ENCODE measurements at places on chromosomes 12 and 14. TPM values are rescaled to one million over a fixed set of nuclear protein-coding genes. Genes with fewer than 3 reads are reported as not detected.

GRCh38 chr12:4483885-4484823, 38.5 kb upstream of the FGF6 start:
- no peaks in the 10 kb centered on the region for H3K27me3 ChIP-seq
- H3K36me3 ChIP-seq: peaks cover 19% of the 10 kb centered on the region
- DNase-seq: no peak
- no peaks in the 10 kb centered on the region for H3K4me1 ChIP-seq

- H3K4me1 ChIP-seq: peaks cover 9% of the 10 kb centered on the region
- H3K4me3 ChIP-seq: no peak overlapping the region
- H3K36me3 ChIP-seq: no peaks in the 10 kb centered on the region
- no peak overlapping the region for H3K27ac ChIP-seq
- no peak for DNase-seq
Observed at GRCh38 chr12:67504026-67504425, 144.5 kb upstream of the DYRK2 start.

GRCh38 chr14:91065266-91065665, 4.8 kb upstream of the RPS6KA5 start:
- no peaks in the 10 kb centered on the region for H3K36me3 ChIP-seq
- no peaks in the 10 kb centered on the region for H3K27me3 ChIP-seq
- H3K4me3 ChIP-seq: no peak overlapping the region
- H3K4me1 ChIP-seq: peaks cover 52% of the 10 kb centered on the region
- H3K27ac ChIP-seq: peak overlapping the region; percentile 71

CMAS gene
- total RNA-seq: 37.0 TPM

DNA sequence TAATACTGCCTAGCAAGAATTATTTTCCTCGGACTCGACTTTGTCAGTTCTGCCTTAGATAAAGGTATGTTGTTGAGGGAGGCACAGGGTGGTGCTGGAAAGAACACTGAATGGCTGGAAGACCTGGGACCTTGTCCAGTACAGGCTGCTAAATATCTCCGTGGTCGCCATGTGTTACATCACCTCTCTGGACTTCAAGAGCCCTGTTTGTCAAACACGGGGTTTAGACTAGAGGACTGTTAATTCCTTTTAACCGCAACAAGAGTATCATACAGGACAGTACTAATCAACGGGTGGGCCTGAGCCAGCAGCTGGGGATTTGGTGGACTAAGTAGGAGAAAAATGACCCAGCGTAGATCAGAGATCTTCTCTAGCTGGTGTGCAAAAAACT, 476.3 kb downstream of the LRIG3 start:
- no peaks in the 10 kb centered on the region for H3K4me1 ChIP-seq
- no peaks in the 10 kb centered on the region for H3K27me3 ChIP-seq
- H3K4me3 ChIP-seq: no peak overlapping the region
- no peak overlapping the region for H3K27ac ChIP-seq
- no peaks in the 10 kb centered on the region for H3K36me3 ChIP-seq
- no peak for DNase-seq

GRCh38 chr12:11748903-11749302, 99.4 kb downstream of the ETV6 start:
- H3K4me1 ChIP-seq: peaks cover 58% of the 10 kb centered on the region
- no peak overlapping the region for H3K27ac ChIP-seq
- no peak for DNase-seq
- H3K36me3 ChIP-seq: no peaks in the 10 kb centered on the region

SLIRP gene
- 247 TPM for total RNA-seq

HRK gene
- total RNA-seq: not detected

COCH gene
- total RNA-seq: 4.5 TPM
